Endothelial cell (in vitro differentiated cells): ENCODE measurements at places on chromosomes 7 and 10.

DNA sequence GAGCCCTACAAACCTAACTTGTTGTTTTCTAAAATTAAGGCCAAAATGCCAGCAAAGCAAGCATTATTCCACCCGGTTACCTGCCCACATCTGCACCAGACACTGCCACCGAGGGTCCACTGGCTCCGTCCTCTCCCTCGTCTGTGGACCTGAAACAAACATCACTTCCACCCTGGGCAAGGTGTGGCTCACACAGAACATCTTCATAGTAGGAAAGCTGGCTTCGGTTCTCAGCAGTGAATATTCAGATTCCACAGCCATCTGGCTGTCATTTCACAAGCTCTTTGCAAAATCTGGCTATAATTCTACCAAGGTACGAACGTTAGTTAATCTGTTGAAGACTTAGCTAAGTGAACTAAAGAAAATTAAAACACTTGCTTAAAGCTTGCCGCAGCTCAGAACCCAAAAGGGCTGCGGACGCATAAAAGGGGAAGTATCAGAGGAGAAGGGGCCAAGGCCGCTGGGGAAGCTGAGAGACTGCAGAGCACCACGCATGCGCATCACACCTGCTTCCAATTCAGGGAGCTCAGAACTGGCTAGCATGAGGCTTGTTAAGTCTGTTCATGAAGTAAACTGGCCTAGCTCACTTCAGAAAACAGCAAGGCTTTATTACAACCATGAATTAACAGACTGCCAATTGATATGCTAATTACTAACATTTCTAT, 46.1 kb downstream of the PTPRN2 start:
- no peak for DNase-seq

DNA sequence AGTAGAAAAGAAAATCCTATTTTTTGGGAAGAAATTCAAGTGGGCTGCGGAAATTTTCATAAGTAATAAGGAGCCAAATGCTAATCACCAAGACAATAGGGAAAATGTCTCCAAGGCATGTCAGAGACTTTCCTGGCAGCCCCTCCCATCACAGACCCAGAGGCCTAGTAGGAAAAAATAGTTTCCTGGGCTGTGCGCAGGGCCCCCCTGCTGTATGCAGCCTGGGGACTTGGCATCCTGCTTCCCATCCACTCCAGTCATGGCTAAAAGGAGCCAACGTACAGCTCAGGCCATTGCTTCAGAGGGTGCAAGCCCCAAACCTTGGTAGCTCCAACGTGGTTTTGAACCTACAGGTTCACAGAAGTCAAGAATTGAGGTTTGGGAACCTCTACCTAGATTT, 12.8 kb upstream of the POT1 start:
- DNase-seq: no peak

- DNase-seq: no peak
Measured at GRCh38 chr10:48456361-48456804, 148.5 kb downstream of the ARHGAP22 start.

DNA sequence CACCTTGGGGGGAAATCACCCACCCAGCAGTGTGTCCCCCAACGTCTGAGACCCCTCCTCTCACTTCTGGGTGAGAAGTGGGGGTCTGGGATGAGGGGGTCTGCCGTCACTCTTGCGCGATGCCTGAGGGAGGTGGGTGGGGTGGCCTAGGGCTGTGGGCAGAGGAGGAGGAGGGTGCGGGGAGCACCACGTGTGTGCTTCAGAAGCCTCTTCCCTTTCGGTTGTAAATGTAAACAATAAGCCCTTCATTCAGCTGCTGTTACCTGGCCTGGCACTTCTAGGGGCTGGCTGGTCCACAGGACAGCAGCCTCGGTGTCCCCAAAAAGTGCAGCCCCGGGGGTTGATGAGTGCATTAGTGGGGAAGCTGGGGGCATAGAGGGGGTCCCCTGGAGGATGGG, 1.3 kb downstream of the CLIP2 start:
- DNase-seq: no peak

DNA sequence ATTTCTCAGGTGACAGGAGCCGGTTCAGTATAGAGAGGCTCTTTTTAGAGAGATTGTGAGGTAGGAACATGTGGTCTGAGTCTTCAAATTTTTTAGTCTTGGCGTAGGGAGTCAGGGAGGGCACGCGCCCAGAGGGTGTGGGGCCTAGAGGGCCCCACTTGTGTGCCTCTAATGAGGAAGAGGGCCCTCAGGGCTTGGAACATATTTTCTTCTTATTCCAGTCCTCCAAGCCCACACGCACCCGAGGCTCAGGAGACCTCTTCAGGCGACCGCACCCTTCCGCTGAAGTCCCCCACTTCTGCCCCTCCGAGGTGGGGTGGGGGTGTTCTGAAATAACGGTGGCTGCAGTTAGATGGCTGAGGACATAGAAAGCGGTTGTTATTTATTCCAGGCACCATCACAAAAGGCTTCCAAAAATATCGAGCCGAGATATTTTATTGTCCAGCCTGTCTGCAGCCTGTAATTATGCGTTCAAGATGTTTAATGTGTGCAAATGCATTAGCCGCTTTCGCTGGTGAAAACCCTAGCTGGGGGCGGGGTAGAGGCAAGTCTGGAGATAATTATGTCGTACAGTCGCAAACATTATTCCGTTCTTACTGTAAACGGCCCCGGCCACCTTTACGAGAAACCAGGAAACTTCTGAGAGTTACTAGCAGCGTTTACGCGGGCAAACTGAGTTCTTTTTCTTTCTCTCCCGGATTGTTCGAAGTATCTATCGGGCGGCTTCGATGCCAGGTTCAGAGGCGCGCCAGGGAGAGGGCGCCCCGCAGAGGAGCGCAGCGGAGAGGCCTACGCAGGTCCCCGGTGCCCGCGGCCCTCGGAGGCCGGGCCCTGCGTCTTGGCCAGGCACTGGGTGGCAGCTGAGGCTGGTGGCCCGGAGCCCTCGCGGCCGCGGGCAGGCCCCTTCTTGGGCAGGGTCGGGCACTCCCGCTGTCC, 12.9 kb upstream of the HOXA13 start:
- DNase-seq: no peak

GRCh38 chr7:2192831-2193534, 39.8 kb downstream of the MAD1L1 start:
- DNase-seq: no peak

- peak; percentile 53 for DNase-seq
Measured at GRCh38 chr10:27998178-27998953, 513 bp downstream of the ODAD2 start.

DNA sequence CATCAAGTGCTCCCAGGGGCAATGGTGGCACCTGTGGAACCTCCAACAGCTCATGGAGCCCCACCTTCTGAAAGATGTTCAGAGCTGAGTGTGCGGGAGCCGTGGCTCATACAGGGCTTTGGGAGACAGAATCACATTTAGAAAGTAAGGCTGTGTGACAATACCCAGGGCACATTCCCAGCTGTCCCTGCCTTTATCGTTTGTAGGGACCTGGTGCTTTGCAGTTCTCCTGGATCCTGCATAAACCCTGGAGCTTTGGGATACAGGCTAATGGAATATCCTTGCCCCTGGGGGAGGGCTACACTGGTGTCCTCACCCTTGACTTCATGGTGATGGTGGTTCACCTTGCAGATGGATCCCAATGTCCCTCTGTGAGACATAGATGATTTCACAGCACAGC, 134.8 kb upstream of the LAMB4 start:
- no peak for DNase-seq

DNA sequence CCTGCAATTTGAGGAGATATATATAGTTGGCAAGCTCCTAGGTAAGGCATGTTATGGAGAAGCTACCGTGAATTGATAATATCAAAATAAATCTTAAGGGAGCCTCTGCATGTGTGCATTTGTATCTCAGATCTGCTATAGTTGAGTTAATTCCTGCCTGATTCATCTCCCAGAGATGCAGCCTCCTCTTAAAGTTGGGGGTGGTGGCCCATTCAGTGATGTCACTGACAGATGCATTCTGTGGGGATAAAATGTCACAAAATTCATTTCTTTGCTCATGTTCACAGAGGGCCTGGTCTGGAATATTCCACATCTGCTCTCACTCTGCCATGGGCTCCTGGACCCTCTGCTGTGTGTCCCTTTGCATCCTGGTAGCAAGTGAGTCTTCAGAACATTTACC, 185.8 kb upstream of the PRSS1 start:
- DNase-seq: no peak

- DNase-seq: no peak
Measured at GRCh38 chr7:102856036-102856435, 56.8 kb upstream of the LRRC17 start.
